Hematopoietic multipotent progenitor cell treated with erythropoietin and hydrocortisone succinate and interleukin-3 and kit ligand, for 17 days (in vitro differentiated cells): ENCODE measurements at places on chromosomes 7 and 10.

GRCh38 chr10:35420044-35420443 is 83.7 kb downstream of the CCNY start:
- no peak for DNase-seq

- DNase-seq = no peak
These were observed 280.9 kb downstream of the BBS9 start for GRCh38 chr7:33410266-33410665.

DNA sequence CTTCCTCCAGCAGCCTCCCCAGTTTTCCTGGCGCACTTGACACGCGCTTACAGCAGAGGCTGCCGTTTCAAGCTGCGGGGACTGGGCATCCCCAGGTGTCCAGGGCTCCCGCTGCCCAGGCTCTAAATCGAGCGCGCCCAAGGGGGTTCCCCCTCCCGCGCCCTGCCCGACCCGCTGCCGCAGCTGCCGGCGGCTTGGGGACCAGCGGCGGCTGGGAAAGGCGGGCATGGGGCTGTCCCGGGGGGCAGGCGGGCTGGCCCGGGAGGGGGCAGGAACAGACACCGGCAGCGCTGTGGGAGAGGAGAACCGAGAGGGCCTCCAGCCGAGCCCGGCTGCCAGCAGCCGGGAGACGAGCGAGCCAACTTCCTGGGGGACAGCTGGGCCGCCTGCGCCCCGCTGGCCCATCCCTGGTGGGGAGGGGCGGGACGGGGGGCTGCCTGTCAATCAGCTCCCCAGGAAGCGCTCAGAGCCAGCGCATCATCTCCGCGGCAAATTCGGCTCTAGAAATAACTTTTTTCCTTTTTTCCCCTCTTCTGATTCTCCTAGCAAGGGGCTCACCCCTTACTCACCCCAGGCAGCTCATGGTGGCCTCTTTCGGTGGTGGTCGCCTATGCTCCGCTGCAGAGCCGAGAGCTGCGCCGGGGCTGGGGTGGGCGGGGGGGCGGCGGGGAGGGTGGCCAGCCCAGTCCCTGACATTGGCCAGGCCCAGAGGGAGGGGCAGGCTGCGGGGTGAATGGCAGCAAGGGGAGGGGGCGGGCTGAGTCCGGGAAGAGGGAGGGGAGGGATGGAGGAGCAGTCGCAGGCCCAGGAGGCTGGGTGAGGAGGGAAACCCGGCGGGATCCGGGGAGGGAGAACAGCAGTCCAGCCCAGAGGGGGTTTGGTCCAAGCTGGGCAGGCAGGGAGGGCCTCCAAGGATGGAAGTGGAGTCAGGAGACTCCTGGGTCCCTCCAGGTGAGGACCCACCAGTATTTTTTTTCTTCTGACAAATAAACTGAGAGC is 14.7 kb downstream of the GRID2IP start:
- no peak for DNase-seq

DNA sequence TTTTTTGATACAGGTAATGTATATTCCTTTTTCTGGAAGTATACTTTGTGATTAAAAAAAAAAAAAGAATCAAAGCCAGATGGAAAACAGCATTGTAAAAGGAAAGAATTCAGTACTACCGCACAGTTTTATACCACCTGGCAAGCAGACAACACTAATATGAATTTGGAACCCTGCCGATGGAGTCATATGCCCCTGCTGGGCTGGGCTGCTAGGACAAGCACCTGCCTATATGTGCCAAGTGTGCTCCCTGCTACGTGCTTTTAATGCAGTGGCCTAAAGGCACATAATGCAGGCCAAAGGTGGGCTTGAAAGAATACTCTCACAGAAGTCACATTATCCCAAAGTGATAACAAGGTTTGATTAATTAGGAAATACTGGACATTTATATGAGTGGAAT is 29.8 kb upstream of the WAC start:
- DNase-seq = no peak

DNA sequence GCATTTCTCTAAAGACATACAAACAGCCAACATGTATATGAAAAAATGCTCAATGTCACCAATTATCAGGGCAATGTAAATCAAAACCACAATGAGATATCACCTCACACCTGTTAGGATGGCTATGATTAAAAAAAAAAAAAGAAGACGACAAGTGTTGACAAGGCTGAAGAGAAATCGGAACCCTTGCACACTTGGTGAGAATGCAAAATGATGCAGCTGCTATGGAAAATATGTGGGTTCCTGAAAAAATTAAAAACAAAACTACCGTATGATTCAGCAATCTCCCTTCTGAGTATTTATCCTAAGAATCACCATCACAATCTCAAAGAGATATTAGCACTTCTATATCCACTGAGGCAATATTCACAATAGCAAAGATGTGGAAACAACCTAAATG is 11.3 kb downstream of the LMBR1 start:
- DNase-seq = no peak

DNA sequence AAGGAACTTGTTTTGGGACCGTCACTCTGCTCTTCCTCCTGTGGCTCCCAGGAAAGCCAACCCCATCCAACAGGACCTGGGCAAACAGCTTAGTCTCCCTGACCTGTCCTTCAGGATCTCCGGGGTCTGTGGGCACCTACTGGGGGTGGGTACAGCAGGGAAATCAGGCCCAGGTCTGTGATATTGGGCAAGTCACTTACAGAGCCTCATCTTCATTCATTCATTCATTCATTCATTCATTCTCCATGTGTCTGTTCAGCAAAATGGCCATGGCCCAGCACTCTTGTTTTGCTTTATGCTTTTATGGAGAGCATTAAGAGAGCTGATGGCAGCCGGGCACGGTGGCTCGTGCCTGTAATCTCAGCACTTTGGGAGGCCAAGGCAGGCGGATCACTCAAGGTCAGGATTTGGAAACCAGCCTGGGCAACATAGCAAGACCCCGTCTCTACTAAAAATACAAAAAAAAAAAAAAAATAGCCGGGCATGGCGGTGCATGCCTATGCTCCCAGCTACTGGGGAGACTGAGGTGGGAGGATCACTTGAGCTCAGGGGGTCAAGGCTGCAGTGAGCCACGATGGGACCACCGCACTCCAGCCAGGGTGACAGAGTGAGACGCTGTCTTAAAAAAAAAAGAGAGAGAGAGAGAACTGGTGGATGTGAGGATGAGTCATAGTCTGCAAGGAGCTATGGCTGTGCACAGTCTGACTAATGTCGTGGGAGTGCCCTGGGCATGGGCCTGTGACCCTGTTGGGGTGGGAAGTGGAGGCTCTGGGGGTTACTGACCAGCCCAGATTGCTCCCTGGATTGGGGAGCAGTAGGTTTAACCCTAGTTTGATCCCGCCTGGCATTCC is 54.3 kb downstream of the CLIP2 start:
- no peak for DNase-seq

GRCh38 chr10:33422471-33423153 is 88.1 kb upstream of the NRP1 start:
- no peak for DNase-seq

DNA sequence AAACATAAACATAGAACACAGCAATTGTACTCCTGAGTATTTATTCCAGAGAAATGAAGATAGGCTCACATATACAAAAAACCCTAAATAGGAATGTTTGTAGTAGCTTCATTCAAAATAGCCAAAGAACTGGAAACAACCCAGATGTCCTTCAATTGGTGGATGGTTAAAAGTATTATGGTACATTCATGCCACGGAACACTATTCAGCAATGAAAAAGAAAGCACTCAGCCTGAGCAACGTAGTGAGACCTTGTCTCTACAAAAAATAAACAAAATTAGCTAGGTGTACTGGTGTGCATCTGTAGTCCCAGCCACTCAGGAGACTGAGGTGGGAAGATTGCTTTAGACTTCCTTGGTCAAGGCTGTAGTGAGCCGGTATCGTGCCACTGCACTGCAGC is 94.4 kb downstream of the RAPGEF5 start:
- DNase-seq = no peak

GRCh38 chr10:30048768-30049517 is 10.4 kb downstream of the JCAD start:
- DNase-seq = no peak

DNA sequence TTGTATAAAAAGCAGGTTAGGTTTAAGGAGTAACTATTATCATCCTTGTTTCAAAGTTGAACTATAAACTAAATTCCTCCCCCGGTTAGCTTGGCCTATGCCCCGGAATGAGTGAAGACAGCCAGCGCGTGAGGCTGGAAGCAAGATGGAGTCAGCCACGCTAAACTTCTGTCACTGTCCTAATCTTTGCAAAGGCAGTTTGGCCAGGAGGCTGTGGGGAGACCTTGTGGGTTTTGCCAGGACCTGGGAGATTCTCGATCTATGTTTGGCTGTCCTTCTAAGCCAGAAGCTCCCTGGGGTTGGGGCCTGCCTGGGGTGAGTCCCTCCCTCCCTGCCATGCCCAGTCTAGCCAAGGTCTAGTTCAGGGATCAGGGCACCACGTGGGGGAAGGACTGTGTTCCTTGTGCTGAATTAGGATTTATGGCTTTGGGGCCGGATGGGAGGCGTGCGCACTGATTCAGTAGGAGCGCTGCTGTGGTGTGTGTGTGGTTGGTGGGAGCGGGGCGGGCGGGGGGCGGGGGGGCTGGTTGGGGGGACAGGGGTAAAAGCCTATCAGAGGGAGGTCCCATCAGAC is 871 bp upstream of the GTF2IRD1 start:
- DNase-seq = no peak

GRCh38 chr10:11921800-11922392 is 98.7 kb downstream of the PROSER2 start:
- no peak for DNase-seq

DNA sequence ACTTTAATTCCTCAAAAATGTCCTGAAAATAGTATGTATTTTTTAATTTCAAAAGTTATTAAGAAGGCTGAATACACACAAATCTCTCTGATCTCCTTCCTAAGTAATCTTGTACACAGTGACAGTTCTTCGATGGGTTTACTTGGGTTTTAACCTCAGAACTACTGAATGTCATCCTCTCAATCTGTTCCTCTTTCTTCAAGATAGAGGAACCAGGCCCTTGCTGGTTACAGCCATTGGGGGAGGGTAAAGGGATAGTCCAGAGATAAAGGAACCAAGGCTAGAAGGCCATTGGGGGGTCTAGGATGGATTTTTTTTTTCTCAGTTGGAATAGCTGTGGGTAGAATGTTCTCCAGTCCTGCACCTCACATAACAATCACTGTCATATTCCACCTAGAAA is 224.9 kb downstream of the SKIDA1 start:
- no peak for DNase-seq

DNA sequence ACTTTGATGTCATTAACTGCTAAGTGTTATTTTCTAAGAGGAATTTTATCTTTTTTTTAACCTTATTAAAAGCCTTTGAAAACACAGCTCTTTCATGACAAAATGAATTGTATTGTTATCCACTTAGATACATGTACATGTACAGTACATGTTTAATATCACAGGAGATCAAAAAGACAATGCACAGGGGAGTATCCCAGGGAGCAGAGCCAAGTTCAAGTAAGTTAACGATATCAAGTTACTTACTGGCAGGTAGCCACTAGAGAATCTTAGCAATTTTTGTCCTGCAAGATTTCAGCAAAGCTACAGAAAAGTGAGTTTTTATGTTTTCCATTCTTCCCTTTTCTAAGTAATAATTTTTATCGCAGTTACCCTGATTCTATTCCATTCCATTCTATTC is 33.9 kb upstream of the ARL4A start:
- DNase-seq = no peak
